ELR (cell line): ENCODE measurements at places on chromosomes 4 and X.
A peak's percentile ranks its signal among the peaks of the same experiment; 100 is the strongest.

DNA sequence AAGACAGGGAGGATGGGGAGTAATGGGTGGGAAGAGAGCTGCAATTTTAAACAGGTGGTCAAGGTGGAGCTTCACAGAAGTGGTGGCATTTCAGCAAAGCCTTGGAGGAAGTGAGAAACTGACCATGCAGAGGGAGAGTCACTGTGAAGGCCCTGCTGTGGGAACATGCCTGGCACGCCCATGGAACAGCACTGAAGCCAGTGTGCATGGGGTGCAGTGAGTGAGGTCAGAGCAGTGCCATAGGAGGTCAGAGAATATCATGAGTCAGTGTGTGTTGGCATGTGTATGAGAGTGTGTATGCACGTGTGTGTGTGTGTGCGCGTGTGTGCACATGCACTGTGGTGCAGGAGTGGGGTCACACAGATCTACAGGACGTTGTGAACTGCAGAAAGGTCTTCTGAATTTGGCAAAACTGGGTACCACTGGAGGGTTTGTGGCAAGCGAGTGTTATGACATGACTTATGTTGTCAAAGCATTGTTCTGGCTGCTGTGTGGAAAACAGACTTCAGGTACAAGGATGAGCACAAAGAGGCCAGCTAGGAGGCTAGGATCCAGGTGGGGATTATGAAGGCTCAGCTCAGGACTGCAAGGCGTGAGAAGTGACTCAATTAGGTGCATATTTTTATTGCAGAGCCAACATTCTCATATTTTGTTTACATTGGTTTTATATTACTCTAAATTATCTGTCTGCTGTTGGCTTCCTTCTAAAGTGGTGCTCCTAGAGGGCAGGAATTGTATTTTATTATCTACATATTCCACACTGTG is 34.0 kb downstream of the ZNF827 start:
- peak; percentile 11 for DNase-seq

GRCh38 chr4:112677519-112678091 is 40.7 kb downstream of the LARP7 start:
- DNase-seq, result no peak

DNA sequence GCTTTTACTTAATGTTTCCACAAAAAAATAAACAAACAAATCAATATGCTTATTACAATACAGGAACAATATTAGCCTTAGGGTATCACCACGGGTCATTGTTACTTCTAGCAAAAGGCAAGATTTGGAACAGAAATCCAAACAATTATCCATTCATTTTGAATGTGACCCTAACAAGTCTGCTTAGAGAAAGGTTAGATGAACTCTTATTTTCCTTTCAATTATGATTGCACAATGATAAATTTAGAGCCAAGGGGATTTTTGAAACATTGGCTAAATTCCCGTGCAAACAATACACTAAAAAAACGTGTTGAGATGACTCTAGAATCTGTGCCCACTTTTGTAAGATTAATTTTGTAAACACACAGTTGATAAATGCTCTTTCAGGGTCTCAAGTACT is 474.7 kb downstream of the PCDH7 start:
- no peak for DNase-seq

DNA sequence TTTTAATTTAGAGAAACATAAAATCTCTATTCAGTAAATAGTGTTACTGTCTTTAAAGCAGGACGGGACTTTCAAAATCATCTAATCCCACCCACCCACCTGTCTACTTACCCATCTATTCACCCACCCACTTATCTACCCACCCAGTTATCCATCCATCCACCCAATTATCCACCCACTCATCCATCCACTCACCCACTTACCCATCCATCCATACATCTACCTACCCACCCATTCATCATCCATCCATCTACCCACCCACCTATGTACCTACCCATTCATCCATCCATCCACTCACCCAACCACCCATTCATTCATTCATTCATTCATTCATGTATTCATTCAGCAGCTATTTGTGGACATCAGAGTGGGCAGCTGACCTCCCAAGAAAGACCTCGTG is 30.6 kb downstream of the MAN2B2 start:
- DNase-seq, result no peak

DNA sequence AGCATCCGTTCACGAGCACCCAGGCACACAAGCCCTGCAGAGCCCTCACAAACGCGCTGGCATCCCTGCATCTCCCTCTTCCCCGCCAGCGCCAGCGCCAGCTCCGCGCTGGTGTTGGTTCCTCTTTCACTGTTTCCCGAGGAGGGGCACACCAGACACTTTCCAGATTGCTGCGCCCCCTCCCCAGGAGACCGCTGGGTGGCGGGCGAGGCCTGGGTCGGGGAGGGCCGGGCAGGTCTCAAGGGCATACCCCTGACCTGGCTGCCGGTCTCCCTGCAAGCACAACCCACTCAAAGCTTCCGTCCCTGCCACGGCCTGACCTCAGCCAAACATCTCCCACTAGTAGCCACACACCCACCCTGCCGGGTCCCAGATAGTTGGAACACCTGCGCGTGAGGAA is 2.2 kb upstream of the NKX1-1 start:
- no peak for DNase-seq

GRCh38 chr4:38313999-38314561 is 349.9 kb upstream of the KLF3 start:
- peak; percentile 70 for DNase-seq

DNA sequence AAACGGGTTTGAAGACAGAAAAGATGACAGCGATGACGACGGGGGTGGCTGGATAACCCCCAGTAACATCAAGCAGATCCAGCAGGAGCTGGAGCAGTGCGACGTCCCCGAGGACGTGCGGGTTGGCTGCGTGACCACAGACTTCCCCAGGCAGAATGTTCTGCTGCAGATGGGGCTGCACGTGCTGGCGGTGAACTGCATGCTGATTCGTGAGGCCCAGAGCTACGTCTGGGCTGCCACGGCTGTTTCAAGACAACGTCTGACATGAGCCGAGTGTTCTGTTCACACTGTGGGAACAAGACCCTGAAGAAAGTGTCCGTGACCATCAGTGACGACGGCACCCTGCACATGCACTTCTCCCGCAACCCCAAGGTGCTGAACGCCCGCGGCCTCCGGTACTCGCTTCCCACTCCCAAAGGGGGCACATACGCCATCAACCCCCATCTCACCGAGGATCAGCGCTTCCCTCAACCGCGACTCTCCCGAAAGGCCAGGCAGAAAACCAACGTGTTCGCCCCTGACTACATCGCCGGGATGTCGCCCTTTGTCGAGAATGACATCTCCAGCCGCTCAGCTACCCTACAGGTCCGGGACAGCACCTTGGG is 319.2 kb upstream of the SLC7A11 start:
- DNase-seq, result no peak

DNA sequence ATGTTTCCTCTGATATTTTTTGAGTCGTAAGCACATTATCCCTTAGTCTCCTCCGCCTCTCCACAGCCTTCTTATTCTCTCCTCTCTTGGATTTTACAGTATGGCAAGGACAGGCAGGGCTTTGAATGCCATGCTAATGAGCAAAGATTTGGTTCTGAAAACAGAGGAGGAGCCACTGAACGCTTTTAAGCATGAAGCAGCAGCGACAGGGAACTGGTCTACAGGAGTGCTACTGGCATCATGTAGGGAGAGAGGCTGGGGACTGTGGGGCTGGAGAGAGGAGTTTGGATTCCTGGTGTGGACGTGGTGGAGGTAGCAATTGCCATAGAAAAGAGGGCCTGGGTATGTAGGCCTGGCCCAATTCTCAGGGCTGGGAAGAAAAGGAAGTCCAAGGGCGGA is 4.6 kb upstream of the CD99L2 start:
- DNase-seq, result no peak

GRCh38 chr4:108991551-108992328 is 228.9 kb upstream of the ETNPPL start:
- DNase-seq, result peak; percentile 40

- no peak for DNase-seq
These were observed 793 bp downstream of the TSPAN7 start for GRCh38 chrX:38561951-38562719.

DNA sequence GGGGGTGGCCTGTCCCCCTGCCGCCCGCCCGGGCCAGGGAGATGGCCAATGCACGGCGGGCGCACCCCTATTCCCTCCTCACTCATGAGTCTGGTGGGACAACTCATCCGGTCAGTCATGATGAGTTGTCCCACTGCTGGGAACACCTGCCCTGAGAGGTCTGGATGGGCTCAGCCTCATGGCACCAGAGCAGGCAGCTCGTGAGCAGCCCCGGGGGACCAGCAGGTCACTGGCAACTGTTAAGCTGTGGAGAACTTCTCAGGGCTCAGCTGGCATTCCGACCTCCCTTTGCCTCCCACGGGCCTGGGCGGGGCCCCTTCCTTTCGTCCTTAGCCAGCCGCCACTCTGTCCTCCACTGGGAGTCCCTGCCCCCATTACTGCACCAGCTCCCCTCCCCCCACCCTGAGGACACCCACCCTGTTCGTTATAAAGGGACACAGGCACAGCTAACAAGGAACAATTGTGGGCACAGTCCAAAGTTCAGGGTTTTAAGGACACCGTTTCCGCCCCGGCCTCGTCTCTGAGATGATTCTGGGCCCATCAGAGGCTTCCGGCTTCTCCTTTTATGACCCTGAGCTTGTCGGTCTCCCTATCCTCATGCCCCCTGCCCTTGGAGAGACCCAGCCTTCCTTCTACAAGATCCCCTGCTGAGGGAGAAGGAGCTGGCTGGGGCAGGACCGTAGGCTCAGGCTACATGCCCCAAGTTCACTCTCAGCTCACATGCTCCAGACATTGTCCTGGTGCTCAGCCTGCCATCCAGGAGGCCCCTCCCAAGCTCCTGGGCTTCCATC is 14.6 kb upstream of the KIAA0232 start:
- no peak for DNase-seq

DNA sequence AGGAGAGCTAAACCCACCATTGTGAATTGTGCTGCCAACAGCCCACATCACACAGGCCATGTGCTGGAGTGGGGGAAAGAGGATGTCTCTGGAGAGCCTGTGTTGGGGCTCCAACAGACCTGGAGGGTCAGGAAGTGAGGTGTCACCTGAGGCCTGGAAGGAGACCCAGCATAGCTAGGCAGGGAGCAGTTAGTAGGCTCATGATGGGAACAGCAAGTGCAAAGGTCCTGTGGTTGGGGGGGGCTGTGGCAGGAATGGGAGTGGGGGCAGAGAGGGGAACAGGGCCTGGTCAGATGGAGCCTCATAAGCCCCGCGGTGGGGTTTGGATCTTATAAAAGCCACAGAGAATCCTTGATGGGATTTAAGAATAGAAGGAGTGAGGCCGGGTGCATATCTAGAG is 35.9 kb upstream of the GPR78 start:
- DNase-seq, result no peak

GRCh38 chr4:83556816-83557215 is 20.9 kb downstream of the GPAT3 start:
- DNase-seq, result no peak

DNA sequence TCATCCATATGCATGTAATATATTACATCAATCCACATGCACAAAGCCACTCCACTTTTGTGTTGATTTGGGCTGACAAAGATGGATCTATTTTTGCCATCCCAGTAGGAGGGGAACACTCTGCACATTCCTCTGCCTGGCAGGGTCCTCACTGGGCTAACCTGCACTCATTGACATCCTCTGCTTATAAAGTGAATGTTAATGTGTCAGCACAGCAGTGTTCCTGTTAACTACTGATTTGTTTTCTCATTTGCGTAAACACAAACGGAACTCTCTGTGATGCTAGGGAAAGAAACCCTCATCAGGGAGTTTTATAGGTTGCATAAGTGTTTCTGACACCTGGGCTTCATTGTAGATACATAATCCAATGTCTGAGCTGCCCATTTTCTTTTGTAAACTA is 826.0 kb downstream of the RAB28 start:
- no peak for DNase-seq

DNA sequence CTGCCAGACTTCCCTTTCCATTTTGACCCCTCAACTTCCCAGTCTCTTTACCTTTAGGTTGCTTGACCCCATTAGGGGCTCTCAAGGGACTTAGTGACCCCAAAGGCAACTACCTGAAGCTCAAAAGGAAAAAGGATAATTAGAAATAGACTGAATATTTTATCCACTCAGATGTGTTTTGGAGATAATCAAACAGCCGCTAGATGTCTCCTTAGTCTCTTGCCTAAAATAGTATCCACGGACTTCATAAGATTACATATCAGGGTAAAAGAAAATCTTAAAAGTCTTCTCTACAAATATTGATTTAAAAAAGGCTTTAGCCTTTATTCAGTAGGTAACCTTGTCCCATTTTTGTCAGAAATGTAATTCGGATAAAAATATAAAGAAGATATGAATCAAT is 21.0 kb upstream of the RHOXF2 start:
- no peak for DNase-seq

GRCh38 chr4:53899586-53900270 is 164.7 kb downstream of the CHIC2 start:
- no peak for DNase-seq

DNA sequence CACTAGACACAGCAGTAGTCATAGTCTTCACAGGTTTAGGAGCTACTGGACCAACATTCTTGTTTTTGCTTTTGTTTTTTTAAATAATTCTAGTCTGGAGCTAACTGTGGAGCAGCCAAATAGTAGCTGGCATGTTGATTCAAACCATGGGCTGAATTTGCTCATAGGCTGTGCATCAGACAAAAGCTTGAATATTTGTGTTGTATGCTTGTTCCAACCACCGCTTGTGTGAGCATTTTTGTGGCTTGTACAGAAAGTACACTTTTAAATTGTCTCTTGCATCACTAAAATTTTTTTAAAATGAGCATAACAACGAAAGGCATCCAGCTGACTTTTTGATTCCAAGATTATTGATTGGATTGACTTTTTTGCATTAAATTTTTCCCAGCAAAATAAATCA is 39.6 kb downstream of the CCNI start:
- DNase-seq, result no peak

DNA sequence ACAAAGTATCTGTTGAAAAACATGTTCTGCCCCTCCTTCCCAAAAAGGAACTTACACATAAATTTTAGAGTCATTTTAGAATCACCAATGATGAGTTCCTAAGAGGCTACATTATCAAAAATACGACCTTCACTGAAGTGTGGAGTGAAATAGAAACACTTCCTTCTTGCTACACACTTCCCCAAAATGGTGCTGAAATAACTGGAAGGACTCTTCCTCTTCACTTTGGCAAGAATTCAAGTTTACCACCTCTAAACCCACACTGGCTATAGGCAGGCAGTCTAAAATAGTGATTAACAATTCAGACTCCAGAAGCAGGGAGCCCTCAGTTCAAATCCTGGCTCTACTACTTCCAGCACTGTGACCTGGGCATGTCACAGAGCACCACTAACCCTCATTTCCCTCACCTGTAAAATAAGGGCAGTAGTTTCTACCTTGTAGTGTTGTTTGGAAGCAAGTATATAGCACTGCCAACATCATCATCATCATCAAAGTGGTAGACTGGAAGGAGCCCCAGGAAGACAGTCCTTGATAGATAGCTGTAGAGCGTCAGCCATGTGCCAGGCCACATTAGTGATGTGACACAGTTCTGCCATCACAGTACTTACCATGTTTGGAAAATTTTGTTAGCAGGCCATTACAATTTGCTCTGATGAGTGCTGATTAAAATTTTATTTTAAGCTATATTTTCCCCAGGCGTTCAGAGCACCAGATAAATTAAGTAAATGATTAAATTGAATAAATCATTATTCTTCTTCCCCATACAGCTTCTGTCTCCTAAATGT is 103.3 kb downstream of the PARM1 start:
- DNase-seq, result no peak
